Ascending aorta (tissue), 2 donors: ENCODE measurements at places on chromosomes 12 and 14.

- no peak for DNase-seq
These were observed 16.8 kb downstream of the LGMN start for GRCh38 chr14:92731622-92732115.

GRCh38 chr12:108611884-108612415 lies 14.1 kb upstream of the TMEM119 start:
- no peak for DNase-seq

GRCh38 chr12:106380954-106381353 lies 23.4 kb downstream of the POLR3B start:
- no peak for DNase-seq

- no peak for DNase-seq
These were observed 69.5 kb downstream of the TMEM132C start for GRCh38 chr12:128336204-128337070.

DNA sequence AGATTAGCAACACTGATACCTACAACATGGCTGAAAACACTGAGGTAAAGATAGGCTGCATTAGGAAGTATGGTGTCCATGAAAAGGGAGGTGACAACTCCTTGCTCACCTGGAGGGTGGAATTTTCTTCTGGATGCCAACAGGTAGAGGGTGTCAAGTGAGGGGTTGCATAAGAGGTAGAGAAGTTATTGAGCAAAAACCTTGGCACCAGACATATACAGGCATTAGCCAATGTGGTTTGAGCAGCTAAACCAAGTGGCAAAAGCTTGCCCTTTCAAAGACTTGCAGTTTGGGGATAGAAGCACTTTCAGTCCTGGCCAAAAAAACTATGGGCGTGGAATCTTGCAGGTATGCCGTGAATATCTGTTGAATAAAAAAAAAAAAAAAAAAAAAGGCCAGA lies 3.8 kb downstream of the RITA1 start:
- no peak for DNase-seq

DNA sequence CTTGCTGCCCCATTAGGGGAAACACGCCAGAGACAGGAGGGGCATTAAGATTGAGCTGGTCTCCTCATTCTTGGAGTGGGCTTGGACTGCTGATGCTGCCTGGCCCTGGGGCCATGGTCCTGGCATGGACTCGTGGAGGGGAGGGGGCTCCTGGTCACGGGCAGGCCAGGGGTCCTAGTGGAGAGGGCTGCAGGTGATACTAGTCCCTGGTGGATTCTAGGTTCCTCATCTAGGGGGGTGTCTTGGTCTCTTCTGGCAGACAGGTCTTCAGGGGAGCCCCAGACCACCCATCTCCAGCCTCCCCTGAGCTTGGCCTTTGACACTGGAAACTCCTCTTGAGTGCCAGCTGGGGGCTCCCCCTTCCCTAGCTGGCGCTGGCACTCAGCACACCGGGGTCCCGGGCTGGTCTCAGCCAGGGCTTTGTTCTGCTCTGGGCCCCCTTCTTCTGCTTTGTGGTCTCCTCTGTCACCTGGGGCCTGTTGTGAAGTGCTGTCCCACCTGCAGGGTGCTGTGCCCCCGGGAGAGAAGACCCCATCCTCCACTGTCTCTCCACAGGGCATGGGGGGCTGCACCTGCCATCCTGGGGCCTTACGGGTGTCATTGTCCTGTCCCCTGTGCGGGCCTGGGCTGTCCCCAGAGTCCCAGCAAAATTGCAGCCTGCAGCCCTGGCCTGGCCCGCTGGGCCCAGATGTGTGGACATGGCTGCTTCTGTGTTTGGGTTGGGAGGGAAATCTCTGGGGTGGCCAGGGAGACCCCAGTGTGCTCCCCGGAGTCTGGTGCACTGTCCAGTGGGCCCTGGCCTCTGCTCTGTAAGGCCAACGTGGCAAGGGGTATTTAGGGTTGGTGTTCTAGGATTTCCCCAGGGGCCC lies 2.3 kb downstream of the KIF26A start:
- DNase-seq = peak; percentile 55

- DNase-seq = no peak
These were observed 41.9 kb downstream of the STX2 start for GRCh38 chr12:130796985-130797686.

- DNase-seq = no peak
These were observed 85.1 kb downstream of the DRAM1 start for GRCh38 chr12:101962486-101962885.

- no peak for DNase-seq
These were observed 12.3 kb downstream of the FIGNL2 start for GRCh38 chr12:51836041-51836826.

DNA sequence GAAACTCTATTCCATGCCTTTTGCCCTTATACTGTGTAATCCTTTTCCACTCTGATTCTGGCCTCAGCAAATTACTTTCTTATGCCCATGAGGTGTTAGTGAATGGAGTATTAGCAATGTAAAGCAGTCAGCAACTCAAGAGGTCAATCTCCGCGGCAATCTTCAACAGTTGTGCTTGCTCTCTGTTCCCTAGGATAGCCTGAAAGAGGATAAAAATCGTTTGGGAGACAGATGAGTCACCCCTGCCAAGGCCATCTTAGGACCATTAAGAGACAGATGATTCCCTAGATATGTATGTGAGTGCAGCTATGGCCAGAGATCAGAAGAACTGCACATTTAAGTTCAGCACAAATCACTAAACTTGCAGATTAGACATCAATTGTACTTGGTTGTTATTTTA lies 1145.8 kb downstream of the GALC start:
- DNase-seq = no peak

DNA sequence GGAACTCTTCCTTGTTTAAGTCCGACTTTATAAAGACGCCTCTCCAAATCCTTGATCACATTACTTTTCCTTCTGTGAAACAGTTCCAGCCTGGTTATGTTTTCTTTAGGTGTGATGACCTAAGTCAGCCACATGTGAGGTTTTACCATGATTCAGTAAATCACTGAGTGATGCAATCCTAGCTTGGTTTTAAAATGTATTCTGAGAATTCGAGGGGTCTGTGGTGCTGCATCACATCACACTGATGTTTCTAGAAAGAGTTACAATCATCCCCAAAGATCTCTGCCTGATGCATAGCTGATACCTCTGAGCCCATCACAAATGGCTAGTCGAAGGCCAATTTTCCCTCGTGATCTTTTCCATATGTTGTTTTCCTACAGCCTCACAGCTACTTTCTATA lies 152.7 kb downstream of the ANO2 start:
- no peak for DNase-seq

DNA sequence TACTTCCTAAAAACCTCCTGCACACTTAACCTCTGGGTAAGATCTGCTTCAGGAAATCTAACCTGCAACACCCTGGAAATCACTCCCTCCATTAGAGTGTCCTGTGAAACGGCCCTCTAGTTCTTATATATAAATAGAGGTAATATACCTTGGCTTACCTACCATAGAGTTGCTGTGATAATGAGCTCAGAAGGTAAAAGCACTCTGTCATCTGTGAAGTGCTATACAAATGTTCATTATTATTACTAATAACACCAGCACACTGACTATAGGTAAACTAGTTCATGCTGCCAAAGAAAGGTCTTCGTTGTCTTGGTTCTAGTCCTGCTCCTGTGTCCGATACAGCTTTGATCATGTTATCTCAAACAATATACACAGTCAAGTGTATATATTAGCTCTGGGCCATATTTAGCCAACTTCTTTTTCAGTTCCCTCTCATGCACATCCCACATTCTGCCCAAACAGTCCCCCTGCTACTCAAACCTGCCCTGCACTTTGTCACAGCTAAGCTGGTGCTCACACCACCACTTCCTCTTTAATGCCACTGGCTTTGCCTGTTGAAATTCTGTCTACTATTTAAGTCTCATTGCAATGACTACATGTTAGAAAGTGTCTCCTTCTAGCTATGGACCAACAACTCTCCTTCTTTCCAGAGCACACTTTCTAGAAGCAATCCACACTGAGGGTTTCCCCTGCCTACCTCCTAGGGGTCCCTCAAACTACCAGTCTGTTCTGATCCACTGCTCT lies 5.1 kb downstream of the E2F7 start:
- no peak for DNase-seq

GRCh38 chr12:124298685-124299410 lies 4.0 kb downstream of the RFLNA start:
- no peak for DNase-seq

DNA sequence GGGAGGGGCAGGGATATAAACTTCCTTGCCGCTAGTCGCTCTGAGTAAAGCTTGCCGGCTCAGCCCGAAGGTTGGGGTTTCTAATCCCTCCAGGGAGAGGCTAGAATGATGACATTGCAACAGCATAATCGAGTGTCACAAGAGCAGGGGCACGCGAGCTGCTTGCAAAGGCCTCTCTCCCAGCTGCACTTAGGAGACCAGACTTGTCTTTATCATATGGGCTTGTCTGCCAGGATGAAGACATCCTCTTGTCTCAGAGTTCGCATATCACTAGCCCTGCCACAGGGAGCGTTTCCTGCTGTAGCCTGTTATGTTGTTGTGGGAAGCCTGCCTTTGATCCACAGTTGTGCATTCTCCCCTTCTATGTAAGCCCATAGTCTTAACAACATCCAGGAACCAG lies 180.0 kb downstream of the ESR2 start:
- DNase-seq = no peak

GRCh38 chr12:101877806-101878242 lies 444 bp downstream of the DRAM1 start:
- DNase-seq = no peak
